ENCODE measurements at places on chromosomes 1 and 21.

DNA sequence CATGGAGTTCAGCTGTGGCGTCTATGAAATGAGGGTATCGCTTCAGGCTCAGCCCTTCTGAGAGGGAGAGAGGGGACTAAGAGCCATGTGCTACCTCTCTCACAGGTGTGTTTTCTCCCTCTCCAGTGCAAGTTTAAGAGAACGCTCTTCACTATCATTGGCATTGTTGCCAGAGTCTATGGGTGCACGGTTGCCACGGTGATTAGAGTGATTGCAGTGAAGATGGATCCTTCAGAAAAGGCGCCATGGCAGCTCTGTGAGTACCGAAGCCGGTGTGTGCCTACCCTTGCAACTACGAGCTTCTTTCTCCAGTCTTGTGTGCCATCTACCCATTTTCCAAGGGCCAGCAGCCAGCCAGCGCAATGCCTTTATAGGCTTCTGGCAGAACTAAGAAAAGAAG, 290.5 kb downstream of the OMA1 start:
- DNase-seq = no peak

DNA sequence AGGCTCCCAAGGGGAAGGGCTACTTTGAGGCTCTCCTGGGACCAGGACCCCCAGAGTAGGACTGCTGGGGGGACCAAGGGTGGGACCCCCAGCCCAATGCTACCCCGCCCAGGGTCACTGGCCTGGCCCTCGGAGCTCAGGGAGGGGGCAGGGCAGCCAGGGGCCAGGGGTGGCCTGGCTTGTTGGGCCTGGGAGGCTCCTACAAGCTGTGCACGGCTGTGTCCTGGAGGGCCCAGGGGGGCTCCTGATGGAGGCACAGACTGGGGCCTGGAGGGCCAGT, 2.2 kb downstream of the HES4 start:
- DNase-seq = no peak

- no peak for DNase-seq
Observed at GRCh38 chr1:92029241-92029922, 403 bp upstream of the EPHX4 start.

- DNase-seq = no peak
Observed at GRCh38 chr1:158552296-158552695, 1.9 kb downstream of the OR6Y1 start.

GRCh38 chr1:157785248-157785647, 8.3 kb upstream of the FCRL2 start:
- no peak for DNase-seq

DNA sequence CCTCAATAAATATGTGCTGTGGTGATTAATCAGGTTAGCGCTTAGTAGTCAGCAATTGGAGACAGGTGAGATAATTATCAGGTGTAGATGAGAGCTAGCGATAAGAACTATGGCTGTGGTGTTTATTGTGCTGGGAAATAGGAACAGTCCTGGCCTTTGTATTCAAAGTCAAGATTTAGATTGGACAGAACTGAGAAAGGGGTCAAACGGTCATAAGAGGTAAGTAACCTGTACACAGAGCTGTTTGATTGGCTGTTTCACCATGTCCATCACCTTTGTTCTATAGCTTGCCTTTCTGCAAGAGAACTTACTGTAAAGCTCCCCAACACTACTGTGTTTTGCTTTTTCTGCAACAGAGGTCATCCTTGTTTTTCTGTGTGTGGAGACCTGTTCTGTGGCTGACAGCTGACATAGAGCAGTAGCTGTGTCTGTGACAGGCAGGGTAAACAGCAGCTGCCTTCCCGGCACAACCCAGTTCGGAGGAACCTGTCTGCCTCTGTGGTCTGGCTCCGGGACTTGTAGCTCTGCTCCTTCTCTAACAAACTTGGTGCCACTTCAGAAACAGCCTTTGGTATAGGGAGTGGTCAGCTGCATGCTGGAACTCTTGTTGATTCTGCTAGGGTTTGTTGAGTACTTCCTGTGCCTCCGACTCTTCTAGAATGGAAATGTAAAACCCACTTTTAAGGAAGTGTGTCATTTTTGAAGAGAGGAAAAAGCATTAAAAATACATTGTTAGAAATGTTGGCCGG, 21.1 kb upstream of the CDC42 start:
- DNase-seq = no peak

DNA sequence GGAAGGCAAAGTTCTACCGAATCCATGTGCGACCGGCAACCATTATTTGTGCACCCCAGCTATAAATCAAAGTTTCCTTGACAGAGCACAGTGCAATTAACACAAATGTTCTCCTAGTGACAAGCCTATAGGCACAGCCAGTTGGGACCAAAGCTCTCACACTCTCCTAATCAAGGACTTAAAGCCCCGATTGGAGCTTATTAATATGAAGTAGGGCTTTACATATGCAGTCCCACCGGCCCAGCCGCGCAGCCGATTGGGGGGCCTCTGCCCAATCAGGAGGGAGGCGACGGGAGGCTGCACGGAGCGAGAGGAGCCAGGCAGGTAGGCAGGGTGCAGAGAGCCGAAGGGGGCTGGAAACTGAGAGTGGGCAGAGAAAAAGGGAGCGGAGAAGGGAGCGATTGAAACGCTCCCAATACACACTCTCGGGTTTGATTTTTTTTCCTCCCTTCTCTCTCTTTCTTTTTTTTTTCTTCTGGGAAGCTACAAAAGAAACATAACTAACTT, at the start of gene ESRRG:
Gene ESRRG (minus strand): TSS at position 156 of the 507 bp plus-strand sequence. CDS start 130 bp downstream, at position 26.
- DNase-seq = no peak

- DNase-seq = no peak
Observed at GRCh38 chr1:3774946-3775489, 2.5 kb downstream of the SMIM1 start.

DNA sequence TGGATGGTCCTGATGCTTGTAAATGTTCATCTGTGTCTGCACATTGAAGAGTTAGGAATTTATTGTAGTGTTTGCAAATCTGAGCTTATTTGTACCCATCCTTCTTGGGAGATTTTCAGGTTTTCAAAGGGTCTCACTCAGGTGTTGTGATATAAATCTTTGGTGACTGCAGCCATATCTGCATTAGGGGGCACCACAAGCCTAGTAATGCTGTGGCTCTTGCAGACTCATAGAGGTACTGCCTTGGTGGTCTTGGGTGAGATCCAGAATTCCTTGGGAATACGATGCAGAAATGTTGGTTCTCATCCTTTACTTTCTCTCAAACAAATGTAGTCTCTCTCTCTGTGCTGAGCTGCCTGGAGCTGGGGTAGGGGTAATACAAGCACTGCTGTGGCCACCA, 405.9 kb downstream of the TTLL7 start:
- DNase-seq = no peak

GRCh38 chr1:237098541-237098940, 56.6 kb downstream of the RYR2 start:
- no peak for DNase-seq

DNA sequence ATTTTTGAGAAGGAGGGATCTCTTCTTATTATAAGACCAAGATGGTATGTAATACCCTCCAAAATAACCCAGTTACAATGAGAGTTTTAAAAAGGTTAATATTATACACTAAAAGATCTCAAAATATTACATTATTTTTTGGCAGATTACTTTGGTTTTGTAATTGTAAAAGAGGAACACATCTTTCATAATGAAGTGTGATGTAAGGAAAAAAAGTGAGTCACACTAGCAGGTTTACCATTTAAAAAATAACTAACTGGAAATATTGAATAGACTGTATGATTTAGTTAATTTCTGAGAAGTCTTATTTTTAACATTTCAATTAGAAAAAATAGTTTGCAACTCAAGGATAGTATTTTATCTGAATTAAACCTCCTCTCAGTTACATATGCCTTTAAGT, 1.1 kb downstream of the F5 start:
- no peak for DNase-seq

GRCh38 chr1:30789388-30790255, 32.0 kb upstream of the LAPTM5 start:
- DNase-seq = no peak

- DNase-seq = no peak
Observed at GRCh38 chr21:34018910-34019309, 54.5 kb upstream of the MRPS6 start.

GRCh38 chr21:46122758-46123683, 25.1 kb downstream of the COL6A2 start:
- no peak for DNase-seq

DNA sequence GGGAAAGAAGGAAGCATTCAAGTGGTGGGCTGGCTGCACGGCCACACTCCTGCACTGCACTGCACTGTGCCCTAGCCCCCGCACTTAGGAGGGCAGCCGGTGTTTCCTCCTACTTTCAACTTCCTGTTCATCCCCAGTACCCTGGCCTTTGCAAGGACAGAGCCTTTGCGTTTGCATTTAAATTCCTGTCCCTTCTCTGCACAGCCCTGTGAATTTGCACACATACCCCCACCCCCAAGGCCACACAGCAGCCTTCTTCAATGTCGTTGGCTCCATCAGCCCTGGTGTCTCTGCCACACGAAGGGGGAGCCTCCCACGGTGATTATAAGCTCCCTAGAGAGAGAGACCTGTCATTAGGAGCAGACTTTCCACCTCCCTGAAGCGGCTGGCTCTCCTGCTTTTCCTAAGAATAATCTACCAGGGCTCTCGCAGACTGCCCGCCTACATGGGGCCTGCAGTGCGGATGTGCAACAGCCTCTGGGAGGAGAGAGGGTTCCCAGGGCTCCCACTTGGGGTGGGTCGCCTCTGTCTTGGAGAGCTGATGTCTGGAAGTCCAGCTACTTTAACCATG, 13.2 kb upstream of the SLC45A3 start:
- no peak for DNase-seq

- no peak for DNase-seq
Observed at GRCh38 chr1:69824932-69825331, 257.2 kb downstream of the LRRC7 start.

- no peak for DNase-seq
Observed at GRCh38 chr1:224592636-224593582, 23.2 kb upstream of the CNIH3 start.

DNA sequence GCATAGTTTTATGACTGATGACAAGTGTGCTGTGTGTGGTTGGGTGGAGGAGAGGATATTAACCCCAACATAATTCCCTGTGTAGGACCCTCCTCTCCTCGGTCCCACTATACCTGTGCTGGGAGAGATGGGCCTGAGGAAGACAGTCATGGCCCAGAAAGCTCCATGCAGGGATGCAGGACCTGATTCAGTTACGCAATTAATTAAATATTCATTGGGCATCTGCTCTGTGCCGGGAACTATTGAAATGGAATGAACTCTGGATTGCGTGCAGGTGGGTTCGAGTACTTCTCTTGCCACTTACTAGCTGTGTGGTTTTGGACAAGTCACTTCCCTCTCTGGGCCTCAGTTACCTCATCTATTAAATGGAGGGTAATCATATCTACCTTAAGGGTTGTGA, 74.6 kb downstream of the CD247 start:
- DNase-seq = no peak

- DNase-seq = no peak
Observed at GRCh38 chr1:20610970-20611369, 22.1 kb downstream of the CDA start.

DNA sequence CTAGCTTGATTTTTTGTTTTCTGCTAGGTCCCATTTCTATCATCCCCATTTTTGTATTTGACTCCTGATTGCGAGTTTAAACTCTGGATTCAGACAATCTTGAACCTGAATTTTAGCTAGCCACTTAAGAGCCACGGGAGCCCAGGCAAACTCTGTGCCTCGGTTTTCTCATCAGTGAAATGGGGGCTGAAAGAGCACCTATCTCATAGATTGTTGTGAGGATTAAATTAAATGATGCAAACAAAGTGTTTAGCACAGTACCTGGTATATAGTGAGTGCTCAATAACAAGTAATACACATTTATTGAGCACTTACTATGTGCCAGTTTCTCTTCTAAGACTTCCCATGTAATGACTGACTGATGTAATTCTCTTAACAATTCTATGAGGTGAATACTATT, 158.1 kb upstream of the POU3F1 start:
- DNase-seq = no peak

- no peak for DNase-seq
Observed at GRCh38 chr21:41418393-41418792, 7.6 kb upstream of the MX1 start.

DNA sequence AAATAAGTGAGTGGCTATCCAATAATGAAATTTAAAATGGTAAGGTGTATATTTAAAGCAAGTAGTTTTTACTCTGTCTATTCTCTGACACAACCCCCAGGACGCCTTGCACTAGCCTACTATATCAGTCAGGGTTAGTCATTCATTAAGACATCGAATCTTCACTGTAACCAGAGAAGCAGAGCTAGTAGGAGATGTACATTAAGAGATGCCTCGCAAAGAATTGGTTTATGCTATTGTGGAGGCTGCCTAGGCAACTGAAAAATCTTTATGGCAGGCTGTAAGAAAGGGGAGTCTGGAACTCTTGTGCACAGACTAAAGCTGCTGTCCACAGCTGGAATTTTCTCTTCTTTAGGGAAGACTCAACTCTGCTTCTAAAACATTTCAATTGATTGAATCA, 28.8 kb downstream of the NTNG1 start:
- no peak for DNase-seq

GRCh38 chr1:230621324-230622030, 20.8 kb upstream of the COG2 start:
- DNase-seq = no peak

- DNase-seq = no peak
Observed at GRCh38 chr1:30900931-30901560, 7.5 kb downstream of the SDC3 start.

DNA sequence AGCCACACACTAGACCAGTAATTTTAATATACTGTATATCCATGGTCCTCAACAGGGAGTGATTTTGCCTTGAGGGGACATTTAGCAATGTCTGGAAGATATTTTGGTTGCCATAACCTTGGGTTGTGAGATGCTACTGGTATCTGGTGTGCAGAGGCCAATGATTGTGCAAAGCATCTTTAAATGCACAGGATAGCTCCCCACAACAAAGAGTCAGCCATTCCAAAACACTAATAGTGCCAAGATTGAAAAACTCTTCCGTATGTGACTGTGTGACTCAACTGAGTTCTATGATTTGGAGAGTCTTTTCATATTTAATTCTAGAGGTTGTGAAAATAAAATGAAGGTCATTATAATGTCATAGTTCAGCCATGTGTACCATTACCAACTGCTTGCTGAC, 141.4 kb upstream of the CACYBP start:
- no peak for DNase-seq

DNA sequence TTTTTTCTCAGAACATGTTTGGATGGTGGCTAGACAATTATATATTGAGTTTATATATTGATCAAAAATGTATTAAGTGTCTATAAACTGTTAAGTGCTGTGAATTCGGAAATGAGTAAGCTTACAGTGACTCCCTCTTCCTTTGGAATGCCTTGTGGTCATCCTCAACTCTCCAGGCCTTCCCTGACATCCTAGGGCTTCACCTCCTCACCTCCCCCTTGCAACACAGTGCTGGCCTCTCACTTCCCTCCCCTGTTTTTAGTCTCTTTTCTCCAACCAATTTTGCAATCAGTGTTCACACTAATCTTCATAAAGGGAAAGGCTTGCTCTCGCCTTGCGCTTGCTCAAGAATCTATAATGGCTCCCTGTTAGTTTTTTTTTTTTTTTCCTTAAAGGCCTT, 95.1 kb upstream of the C1orf21 start:
- no peak for DNase-seq

- no peak for DNase-seq
Observed at GRCh38 chr1:235649368-235650163, at the start of gene GNG4. Gene GNG4 (minus strand): TSS chr1:235649784. CDS start chr1:235583838, 65,946 bp downstream.

GRCh38 chr1:203937678-203938330, 76.4 kb downstream of the SNRPE start:
- DNase-seq = no peak

All from stimulated activated CD8-positive, alpha-beta memory T cell treated with anti-CD3 and anti-CD28 coated beads, Interleukin-7, amount 100 ng/mL, for 1 hour (primary cell).